NCI-H2107 (cell line): ENCODE measurements at places on chromosomes 11 and 22.

- DNase-seq, result no peak
Observed at GRCh38 chr11:12692229-12693075, 18.2 kb downstream of the TEAD1 start.

DNA sequence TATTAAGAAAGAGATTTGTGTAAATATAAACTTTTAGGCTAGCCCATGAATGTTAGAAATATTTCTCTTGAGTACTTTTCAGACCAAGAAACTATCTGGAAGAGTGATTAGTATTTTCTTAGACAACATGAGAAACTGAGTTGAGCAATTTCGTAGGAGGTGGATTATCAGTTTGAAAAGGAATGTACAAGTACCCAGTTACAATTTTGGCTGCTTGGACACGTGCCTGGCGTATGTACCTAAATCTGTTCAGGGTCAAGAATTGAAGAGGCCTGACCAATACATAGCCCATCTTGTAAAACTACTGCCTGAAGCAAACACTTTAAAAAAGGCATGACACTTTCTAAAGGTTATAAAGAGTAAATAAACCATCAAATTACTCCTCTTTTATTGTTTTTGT is 71.1 kb downstream of the CCDC73 start:
- DNase-seq, result no peak

DNA sequence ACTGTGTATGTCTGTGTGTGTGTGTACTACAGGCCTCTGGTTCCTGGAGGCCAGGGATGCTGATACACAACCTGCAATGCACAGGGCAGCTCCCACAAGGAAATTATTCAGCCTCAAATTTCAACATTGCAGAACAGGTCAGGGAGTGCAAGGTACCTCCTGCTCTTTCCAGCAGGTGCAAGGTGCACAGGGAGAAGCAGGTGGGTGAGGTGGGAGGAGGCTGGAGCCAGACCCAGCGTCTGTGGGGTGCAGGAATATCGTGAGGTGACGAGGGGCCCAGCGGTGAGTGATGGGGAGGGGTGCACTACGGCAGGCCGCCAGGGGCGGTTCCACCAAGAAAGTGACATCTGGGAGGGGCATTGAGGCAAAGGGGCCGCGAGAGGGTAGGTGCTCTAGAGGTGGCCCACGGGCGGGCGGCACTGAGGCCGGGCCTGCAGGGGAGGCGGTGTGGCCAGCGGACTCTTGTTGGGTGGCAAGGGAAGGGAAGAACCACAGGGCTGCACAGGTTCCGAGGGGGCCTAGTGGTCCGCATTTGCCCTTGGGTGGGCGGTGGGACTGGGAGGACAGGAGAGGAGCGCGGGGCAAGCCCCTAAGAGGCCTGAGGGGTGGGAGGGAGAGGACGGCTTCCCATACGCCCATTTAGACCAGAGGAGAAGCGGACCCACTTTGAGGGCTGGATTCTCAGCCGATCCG is 21.6 kb downstream of the DGCR6L start:
- DNase-seq, result no peak

- no peak for DNase-seq
Observed at GRCh38 chr11:34223021-34223813, 117.8 kb downstream of the NAT10 start.

- no peak for DNase-seq
Observed at GRCh38 chr11:33899400-33900037, 7.6 kb upstream of the LMO2 start.

- DNase-seq, result no peak
Observed at GRCh38 chr11:18332302-18332701, 9.9 kb downstream of the GTF2H1 start.

GRCh38 chr11:119493712-119494111 is 70.7 kb upstream of the THY1 start:
- no peak for DNase-seq

DNA sequence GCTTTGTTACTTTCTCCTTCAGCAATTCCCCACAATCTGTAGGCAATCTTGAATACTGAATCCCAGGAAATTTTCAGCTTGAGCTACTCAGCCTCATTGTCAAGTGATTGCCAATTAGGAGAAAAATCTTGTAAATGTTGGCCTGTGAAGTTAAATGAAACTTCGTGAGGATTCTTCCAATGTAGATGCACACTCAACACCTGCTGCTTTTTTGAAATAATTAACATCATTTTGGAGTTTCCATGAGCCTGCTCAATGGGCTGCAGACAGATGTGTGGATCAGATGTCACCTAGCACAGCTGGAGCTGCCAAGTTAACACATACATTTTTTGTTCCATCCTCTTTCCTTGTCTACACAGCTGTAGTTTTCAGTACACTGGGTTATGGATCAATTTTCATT is 645.6 kb upstream of the LUZP2 start:
- DNase-seq, result no peak

DNA sequence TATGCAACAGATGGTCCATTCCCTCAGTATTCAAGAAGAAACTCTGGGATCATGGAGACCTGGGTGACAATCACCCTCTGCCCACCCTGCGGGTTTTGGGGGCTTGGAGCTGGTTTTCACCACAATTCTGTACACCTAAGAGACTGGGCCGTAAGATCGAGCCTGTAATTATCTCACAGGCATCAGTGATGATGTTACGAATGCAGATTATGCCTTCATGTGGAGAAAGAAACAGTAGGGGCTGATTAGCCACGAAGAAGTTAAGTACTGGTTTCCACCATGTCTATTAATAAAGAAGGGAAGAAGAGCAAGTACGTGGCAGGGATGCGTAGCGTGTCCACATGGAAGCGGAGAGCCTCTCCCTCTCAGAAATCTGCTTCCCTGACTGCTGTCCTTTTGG is 5.3 kb upstream of the EFCAB6 start:
- no peak for DNase-seq

DNA sequence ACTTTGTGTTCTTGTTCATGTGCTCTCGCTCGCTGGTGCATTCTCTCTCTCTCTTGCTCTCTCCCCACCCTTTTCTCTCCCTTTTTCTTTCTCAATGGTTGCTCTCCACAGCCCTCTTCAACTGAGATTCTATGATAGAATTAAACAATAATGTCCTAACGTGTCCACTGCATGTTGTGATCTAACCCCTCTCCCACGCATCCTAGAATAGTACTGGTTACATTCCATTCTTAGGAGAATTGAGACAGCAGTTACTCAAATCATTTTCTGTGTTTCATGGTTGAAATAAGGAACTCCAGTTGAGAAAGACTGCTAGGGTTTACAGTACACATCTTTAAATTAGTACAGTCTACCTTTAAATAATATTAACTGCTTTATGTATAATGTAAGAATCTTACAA is 318.1 kb upstream of the PITPNB start:
- DNase-seq, result no peak

GRCh38 chr11:63762654-63763495 is 5.7 kb downstream of the ZFTA start:
- DNase-seq, result no peak

- no peak for DNase-seq
Observed at GRCh38 chr22:45834241-45834640, 142.7 kb downstream of the WNT7B start.

- no peak for DNase-seq
Observed at GRCh38 chr11:65537620-65538231, 12.8 kb downstream of the SCYL1 start.

DNA sequence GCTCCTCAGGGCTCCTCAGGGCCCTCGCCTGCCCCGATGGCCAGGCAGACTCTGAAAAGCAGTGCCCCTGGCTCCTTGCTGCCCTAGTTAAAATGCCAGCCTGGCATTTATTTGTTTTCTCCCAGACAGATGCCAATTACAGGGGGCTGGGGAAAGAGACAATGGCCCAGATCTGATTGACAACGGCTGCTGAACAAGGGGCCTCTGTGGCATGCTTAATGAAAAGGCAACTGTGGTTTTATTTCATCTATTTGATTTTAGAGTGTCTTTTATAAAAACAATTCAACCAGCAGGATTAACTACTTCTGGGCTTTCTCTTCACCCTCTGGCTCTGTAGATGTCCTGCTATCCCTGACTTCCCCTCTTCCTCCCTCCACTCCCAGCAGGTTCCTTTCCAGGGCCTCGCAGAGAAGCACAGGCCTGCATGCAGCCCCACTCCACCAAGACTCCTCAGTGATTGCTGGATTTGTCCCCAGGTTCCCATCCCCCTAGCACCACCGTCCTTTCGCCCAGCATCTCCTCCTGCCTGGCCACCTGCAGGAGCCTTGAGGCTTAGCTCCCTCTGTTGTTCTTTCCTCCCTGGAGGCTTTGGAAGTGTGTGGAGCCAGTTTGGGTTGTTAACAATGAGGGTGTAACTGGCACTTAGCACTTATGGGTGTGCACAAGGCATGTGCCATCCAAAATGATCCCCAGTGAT is 171.1 kb downstream of the TENM4 start:
- no peak for DNase-seq

DNA sequence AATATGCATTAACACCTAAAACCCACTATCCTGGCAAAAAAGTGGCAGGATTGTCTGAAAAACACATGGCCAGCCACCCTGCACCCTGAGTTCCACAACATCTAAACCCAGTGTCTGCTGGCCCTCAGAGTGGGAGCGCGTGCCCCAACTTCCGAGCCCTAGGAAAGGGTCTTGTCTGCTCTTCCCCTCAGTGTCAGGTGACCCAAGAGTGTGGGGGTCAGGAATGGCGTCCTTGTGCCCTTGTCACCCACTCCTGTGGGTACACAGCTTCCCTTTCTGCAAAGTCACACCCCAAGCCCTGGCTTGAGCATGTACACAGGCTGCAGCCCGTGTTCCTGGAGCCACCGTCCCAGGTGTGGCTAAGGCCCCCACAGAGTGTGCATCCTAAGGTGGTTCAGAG is 67.6 kb downstream of the CDKN1C start:
- DNase-seq, result no peak

DNA sequence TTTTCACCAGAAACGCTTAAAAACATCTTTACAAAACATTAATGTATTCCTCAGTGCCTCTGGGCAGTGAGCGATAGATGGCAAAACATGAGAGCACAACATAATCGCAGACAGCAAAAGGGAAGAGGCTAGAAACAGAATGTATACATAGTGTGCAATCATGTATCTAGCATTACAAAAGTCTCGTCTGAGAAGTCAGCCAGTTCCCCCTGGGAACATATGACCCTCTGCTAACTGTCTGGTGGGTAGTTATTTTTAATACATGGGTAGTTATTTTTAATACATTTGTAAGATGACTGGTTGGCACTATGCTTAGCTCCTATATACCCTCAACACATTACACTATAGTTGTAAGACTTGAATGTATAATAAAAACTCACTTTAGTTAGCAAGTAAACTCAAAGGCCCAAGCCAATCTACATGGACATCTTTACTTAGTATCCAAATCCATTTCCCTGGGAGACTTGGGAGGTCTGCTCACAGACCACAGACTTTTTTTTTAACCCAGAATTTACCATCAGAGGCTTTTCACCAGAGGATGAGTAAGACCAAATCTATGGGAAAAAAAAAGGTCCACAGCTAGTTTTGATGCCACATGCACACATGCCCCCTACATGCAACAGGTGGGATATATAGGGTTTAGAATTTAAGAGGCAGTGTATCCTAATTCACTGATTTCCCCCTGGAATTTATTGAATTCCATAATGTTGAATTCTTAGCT is 71.7 kb downstream of the AMBRA1 start:
- no peak for DNase-seq

DNA sequence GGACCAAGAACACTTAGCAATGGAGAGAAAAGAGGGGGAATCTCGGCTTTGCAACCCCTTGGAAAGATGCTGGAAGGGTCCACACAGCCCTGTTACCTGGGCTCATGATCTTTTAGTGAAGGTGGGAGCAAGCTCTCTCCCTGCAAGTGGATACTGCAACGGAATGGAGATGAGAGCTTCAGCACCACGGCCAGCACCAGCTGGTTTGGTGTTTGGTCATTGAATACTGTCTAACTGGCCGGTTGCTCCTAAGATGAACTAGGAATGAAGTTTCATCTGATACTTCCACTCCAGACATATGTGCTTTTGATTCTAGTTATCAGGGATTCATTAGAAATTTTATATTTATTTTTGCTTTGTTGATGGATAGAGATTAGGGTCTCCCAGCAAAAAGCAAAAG is 16.3 kb downstream of the HTR3A start:
- no peak for DNase-seq

DNA sequence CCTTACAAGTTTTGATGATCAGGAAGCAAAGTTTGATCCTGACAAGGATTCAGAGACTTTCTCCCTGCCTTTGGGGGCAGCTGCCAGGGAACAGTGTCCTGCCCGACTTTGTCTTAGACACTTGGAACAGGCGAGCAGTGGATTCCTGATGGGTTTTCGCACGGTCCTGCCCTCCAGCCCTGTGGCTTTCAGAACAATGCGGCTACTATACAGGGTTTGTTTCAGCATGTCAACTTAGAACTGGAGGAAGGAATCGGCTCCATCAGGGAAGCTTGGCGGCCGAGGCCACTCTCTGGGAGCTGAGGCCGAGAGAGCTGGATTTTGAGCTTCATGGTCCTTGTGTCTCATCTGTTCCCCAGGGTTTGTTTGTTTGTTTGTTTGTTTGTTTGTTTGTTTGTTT is 11.5 kb downstream of the ANO1 start:
- DNase-seq, result no peak

DNA sequence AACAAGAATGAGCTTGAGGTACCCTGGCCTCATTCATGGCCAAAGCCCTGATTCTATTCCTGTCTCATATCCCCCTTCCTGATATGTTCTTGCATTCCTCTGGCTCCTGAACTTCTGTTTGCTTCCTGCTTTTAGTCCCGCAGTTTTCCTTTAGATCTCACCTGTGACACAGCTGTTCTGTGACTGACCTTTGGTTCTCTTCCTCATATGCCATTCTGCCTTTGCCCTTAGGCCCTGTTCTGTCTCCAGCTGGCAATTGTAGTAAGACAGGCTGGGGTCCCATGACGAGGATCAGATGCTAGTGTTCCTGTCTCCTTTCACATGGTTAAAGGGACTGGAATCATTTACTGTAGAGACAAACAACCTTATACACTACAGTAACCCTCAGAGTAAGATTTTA is 59.0 kb upstream of the PDE3B start:
- no peak for DNase-seq

DNA sequence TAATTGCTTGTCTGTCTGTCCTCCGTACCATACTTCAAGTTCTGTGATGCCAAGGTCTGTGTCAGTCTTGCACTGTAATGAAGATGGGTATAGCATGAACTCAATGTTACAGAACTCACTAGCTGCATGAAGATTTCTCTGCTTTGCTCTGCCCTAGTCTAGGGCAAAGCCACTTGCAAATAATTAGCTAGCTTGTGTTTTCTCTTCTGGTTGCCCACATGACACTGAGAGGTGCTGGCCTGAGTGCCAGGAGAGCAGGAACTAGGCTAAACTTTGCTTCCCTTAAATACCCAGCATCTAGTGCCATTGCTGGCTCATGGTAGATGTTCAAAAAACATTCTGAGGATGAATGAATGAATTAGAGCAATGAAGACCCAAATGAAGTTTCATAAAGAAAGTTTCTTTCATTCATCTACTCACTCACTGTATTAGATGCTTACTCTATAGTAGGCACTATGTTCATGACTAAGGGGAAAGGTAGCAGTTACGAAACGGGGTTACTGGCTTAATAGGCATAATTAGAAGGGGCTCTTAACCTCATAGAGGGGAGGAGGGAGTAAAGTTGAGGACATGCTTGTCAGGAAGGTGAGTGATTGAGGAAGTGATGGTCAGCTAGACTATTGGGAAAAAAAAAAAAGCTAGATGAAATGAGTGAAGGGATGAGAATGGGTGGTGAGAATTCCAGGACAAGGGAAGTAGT is 4.4 kb upstream of the ENDOD1 start:
- no peak for DNase-seq
